ENCODE measurements at places on chromosomes 2 and 18. TPM values are rescaled to one million over a fixed set of nuclear protein-coding genes. Genes with fewer than 3 reads are reported as not detected.

- no peak for DNase-seq
Observed at GRCh38 chr2:121400201-121400600, 115.2 kb upstream of the TFCP2L1 start.

DNA sequence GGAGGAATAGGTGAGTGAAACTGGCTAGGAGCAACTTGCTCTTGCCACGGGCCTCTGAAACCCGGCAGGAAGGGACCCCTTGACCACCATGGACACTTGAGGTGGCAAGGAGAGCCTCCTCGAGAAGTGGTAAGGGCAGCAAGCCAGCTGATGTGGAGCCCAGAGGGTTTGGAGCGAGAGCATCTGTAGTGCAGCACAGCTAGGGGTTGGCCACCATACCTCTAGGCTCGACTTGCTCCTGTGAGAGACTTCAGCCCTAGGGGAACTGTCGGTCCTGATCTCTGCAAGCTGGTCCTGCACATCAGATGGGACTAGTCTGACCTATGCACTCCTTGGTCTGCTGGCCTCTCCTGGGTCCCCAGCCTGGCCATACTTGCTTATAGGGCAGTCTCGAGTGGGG, 158.4 kb downstream of the CCDC178 start:
- DNase-seq: no peak

- DNase-seq: no peak
Observed at GRCh38 chr2:67182884-67183283, 214.2 kb upstream of the ETAA1 start.

Gene HRH4
- polyA plus RNA-seq: 0.42 TPM

DNA sequence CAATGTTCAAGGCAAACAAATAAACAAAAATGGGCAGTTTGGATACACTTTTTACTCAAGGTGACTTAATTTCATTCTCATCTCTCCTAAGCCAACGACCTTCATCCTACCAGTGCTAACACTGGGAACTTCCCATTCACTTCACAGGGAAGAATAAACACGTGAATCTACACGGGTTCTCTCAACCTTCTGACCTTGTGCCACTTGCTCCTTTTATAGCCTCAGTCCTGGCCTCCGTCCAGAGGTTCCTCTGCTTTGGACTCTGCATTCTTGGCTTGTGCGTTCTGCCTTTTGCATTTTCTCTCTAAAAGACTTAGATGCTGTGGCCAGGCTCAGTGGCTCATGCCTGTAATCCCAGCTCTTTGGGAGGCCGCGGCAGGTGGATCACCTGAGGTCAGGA, 13.8 kb downstream of the ZNF2 start:
- peak; percentile 22 for DNase-seq

Gene PTPRM
- polyA plus RNA-seq: 76.4 TPM

Gene KHK
- 11.5 TPM for polyA plus RNA-seq

Gene FEV
- polyA plus RNA-seq: not detected

DNA sequence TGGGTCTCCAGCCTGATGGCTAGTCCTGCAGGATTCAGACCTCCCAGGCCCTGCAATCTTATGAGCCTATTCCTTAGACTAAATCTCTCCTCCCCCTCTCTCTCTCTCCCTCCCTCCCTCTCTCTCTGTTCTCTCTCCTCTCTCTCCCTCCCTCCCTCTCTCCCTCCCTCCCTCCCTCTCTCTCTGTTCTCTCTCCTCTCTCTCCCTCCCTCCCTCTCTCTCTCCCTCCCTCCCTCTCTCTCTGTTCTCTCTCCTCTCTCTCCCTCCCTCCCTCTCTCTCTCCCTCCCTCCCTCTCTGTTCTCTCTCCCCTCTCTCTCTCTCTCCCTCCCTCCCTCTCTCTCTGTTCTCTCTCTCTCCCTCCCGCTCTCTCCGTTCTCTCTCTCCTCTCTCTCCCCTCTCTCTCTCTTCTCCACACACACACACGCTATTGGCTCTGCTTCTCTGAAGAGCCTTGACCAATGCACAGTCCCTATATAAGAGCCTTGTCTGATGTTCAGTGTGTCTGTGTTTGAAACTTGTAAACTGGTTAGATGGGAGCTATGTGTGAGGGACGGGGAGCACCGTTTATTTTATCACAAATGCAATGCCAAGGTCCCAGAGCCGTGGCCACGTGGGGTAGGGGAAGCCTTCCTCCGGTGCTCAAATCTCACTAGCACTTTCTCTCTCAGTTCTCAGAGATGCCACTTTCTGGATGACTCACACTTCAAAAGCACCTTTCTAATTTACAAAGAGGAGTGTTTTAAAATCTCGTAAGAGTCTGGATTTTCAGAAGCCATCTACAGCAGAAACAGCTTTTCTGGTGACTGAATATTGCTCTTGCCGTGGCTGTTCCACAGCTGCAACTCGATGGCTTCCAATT, 9.4 kb upstream of the PRLH start:
- no peak for DNase-seq

DNA sequence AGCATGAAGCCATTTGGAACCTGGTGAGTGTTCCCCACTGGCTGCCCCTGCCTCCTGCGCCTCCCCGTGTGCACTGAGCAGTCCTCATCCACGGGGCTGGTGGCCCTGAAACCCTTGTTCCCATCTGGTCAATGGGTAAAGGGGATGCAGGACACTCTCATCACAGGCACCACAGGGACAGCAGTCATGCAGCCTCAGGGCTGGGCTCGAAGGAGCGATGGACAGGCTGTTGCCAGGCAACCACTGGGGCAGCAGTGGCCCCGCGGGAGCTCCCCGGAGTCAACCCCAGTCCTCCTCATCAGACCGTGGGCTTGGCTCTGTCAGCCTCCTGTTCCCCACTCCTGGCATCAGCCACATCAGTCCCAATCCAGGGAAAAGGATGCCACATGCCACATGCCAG, 509.5 kb downstream of the EIPR1 start:
- no peak for DNase-seq

- DNase-seq: no peak
Observed at GRCh38 chr18:69763002-69763401, 184.7 kb downstream of the CD226 start.

Gene RUFY4
- polyA plus RNA-seq: 0.17 TPM

Gene LONRF2
- 6.5 TPM for polyA plus RNA-seq

Gene CDCA7
- polyA plus RNA-seq: 10.8 TPM

- DNase-seq: no peak
Observed at GRCh38 chr2:42881732-42882131, 89.3 kb upstream of the HAAO start.

Gene SP5
- polyA plus RNA-seq: 1.4 TPM

- no peak for DNase-seq
Observed at GRCh38 chr2:10286216-10287037, 16.3 kb upstream of the HPCAL1 start.

Gene LBX2
- polyA plus RNA-seq: 0.33 TPM

DNA sequence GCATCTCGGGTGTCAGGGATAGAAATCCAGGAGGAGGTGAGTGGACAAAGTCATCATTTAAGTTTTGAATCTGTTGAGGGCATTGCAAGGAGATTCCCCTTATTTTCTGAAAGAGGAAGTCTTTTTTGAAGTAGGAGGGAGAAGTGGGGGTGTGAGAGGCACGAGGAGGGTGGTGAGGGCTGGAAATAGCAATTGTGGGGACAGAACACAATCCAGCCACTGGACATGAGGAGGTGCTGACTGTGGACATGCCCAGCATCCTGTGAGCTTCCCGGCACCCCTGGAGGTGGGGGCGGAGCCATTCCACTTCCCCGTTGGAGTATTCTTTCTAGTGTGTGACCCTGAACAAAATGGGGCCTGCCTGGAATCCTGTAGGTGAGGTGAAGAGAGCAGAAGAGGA, 310.7 kb upstream of the EPAS1 start:
- no peak for DNase-seq

DNA sequence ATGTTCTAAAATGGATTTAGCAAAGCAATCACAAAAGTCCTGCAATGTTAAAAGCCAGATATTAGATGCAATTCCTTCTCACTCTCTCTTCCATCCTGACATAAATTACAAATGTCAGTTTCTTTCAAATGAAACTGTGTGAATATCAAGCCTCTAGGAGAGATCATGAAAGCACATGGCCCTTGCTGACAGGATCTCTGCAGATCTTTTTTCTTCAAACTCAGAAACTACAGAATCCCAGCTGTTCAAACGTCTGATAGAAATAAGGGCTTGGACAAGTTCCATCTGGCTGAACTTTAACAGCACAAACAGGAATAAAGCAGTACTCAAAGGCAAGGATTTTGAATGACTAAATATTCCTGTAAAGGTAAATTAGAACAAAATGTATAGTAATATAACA, 47.6 kb downstream of the PDE1A start:
- DNase-seq: no peak

GRCh38 chr2:43426305-43427031, 169.4 kb downstream of the THADA start:
- peak; percentile 72 for DNase-seq

Gene ARHGAP25
- 8.2 TPM for polyA plus RNA-seq

Gene DSG4
- 0.83 TPM for polyA plus RNA-seq

- DNase-seq: no peak
Observed at GRCh38 chr18:58513615-58514335, 115.1 kb downstream of the ALPK2 start.

- DNase-seq: no peak
Observed at GRCh38 chr18:77366067-77366719, 116.5 kb downstream of the GALR1 start.

- DNase-seq: no peak
Observed at GRCh38 chr2:83191316-83191715, 1267.8 kb downstream of the SUCLG1 start.

- no peak for DNase-seq
Observed at GRCh38 chr2:68018727-68019126, 44.1 kb downstream of the C1D start.

DNA sequence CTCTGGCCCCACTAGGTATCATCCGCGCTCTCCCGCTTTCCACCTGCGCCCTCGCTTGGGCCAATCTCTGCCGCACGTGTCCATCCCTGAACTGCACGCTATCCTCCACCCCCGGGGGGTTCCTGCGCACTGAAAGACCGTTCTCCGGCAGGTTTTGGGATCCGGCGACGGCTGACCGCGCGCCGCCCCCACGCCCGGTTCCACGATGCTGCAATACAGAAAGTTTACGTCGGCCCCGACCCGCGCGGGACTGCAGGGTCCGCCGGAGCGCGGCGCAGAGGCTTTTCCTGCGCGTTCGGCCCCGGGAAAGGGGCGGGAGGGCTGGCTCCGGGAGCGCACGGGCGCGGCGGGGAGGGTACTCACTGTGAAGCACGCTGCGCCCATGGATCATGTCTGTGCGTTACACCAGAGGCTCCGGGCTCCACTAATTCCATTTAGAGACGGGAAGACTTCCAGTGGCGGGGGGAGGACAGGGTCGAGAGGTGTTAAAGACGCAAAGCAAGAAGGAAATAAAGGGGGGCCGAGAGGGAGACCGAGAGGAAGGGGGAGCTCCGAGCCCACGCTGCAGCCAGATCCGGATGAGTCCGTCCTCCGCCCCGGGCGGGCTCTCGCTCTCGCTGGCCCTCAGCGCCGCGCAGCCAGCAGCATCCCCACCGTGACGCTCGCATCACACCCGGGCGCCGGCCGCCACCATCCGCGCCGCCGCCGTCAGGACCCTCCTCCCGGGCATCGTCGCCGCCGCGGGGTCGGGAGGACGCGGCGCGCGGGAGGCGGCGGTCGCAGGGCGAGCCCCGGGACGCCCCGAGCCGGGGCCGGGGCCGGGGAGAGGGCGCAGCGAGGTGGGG, 664 bp downstream of the NETO1 start:
- DNase-seq: no peak

DNA sequence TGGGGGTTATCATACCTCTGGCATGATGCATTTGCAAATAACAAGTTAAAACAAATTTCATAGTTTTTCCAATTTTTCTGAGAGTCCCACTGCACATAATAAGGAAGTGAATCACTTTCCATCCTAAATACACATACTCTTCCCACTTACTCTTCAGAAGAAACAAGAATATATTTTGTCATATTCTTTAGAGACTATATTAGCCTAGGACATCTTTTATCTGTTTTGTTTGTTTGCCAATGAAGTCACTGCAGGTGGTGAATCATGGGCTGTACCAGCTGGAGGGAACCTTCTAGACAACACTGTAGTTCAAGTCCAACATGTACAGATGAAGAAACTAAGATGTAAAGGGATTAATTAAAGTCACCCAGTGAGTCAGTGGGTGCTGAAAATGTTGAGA, 116.8 kb downstream of the XIRP2 start:
- DNase-seq: no peak

DNA sequence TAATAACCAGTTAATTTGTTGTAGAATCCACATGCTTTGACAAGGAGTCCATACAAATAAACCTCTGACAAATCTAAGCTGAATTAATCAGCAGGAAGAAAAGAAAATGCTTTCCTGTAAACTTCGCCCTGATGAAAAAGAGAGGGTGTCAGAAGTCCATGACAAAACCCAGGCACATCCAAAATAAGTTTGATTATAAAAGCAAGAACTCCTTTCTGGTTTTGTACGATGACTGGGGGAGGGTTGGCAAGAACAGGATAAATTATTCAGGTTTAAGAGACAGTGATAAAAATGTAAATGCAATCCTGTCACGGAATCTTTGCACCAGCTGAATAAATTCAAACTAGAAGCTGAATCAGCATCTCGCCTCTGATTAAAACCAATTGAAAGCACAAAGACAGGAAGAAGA, 469.2 kb upstream of the TNP1 start:
- no peak for DNase-seq

DNA sequence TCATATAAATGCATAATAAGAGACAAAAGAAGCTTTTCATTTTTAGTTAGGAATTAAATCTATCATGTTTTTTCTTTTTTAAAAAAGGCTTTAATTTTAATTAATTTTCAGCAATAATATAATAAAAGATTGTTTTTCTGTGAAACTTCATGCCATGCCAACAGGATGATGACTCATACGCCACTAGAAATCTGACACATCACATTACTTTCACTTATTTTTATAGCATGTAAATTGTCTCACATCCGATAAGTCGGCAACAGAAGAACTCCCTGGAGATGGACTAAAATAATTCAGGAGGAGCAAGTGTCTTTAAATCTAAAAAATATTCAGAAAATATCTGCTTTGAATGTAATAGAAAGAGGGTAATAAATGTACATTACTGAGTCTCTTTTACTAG, 1024.2 kb upstream of the ACVR2A start:
- no peak for DNase-seq

DNA sequence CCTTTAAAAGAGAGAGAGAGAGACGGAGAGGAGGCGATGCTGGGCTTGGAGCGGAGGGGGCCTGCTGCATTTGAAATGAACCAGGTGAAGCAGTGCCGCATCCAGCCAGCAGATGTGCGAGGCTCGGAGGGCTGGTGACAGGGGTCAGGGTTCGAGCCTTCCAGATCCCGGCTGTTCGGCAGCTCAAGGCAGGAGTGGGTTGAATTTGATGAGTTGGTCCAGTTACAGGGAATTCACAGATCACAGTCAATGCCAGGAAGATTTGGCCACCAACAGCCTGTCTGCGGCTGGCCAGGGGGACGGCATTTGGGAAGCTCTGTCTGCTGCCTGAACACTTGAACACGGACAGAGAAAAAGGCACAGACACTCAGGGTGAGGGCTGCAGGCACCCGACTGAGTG, 48.6 kb downstream of the PTGR3 start:
- no peak for DNase-seq

DNA sequence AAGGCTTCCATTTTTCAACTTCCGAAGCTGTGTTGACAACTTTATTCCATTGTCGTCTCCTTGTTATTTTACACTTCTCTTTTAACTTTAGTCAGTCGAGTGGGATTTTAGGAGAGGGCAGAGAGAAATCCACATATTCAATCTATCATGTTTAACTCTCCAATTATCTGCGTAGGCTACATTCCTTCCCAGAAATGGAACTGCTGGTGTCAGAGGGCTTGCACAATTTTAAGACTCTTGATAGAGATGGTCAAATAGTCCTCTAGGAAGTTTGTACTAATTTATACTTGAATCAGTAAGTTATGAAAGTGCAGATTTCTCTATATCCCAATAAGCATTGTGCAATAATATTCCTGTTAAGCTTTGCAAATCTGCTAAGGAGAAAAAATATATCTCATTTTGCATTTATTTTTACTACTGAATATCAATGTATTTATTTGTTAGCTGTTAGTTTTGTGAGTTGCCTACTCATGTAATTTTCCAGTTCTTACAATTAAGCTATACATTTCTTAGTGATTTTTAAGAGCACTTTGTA, 95.6 kb downstream of the CYP26B1 start:
- no peak for DNase-seq
